ENCODE measurements at places on chromosomes 16 and 17.

- DNase-seq = no peak
Observed at GRCh38 chr17:81403671-81404534, 8.6 kb downstream of the BAHCC1 start.

- no peak for DNase-seq
Observed at GRCh38 chr16:30439720-30440348, 5.8 kb downstream of the SEPHS2 start.

DNA sequence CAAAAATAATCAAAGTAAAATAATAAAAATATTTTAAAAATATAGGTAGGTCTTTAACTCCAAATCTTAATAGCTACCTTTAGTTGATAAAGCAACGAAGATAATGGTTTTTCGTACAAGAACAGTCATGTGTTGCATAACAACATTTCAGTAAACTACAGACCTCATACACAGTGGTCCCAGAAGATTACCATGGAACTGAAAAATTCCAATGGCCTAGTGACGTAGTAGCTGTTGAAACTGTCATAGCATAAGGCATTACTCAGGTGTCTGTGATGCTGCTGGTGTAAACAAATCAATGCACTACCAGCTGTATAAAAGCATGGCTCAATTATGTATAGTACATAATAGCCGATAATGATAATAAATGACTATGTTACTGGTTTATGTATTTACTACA lies 43.9 kb downstream of the CREBBP start:
- DNase-seq = no peak

- no peak for DNase-seq
Observed at GRCh38 chr17:57679906-57680695, 65.0 kb downstream of the CCDC182 start.

Data from Jurkat, Clone E6-1 (cell line).